ENCODE measurements at places on chromosomes 3 and 15.

GRCh38 chr3:46989146-46989810, 9.8 kb downstream of the NBEAL2 start:
- DNase-seq = no peak

GRCh38 chr3:122014741-122015140, 7.3 kb downstream of the ILDR1 start:
- DNase-seq = no peak

- peak; percentile 88 for DNase-seq
Measured at GRCh38 chr3:57803647-57804081, 47.6 kb downstream of the SLMAP start.

DNA sequence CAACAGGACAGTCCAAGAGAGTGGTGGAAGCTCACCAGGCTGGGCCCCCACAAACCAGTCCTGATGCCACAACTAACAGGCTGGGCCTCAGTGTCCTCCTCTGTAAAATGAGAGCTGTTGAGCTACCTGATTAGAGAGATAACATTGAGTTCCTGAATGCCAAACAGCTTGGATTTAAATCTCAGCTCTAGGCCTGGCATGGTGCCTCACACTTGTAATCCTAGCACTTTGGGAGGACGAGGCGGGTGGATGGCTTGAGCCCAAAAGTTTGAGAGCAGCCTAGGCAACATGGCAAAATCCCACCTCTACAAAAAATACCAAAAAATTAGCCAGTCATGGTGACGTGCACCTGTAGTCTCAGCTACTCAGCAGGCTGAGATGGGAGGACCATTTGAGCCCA, 20.1 kb upstream of the TMCC1 start:
- DNase-seq = no peak

GRCh38 chr3:177928172-177928873, 607.9 kb upstream of the KCNMB2 start:
- DNase-seq = peak; percentile 56

GRCh38 chr15:38672273-38672672, 107.7 kb upstream of the RASGRP1 start:
- DNase-seq = no peak

- no peak for DNase-seq
Measured at GRCh38 chr15:87080547-87080946, 1000.9 kb downstream of the AGBL1 start.

DNA sequence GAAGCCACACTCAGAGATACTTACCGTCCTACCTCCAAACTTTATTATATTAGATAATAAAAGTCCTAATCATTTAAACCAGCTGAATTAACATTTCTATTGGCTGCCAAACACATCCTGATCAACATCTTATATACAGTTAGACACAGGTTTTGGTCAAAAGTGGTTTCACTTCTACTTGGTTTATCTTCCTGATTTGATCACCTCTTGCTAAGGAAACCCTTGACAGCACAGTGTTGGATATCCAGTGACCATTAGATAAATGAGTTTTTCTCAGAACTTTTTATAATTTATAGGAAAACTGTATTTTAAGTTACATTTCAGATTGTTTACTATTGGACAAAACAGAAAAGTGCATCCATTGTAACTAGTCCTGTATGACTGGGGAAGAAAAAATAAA, 198.4 kb upstream of the NR2F2 start:
- no peak for DNase-seq

- no peak for DNase-seq
Measured at GRCh38 chr3:132290833-132291232, 26.4 kb upstream of the ACP3 start.

DNA sequence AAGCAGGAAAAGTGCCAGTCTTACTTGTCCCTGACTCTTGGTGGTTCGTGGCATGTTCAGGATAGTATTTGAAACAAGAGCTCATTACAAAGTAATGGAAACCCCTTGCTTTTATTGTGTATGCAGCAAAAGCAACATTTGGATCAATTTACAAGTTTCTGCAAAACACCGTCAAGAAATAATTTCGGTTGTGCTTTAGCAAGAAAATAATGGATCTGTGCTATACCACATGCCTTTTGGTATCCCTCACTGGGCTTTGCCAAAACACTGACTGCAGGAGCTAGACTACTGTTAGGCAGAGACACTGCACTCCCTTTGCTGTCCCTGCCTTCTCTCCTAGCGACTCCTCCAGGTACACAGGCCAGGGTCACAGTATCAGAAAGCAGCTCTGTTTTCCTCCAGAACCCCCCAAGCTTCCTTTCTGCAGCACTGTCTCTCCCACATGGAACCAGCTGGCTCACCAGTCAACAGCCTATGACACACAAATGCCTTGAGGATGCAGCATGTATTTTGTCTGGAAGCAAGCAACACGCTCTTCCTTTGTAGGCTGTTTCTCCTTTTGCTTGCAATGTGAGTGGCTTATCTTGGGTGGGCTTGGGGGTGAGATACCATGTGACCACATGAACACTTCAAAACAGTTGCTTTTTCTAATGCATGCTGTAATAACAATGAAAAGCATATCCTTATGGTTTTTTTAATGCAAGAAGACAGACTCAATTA, 111.4 kb downstream of the PGPEP1L start:
- DNase-seq = peak; percentile 76

DNA sequence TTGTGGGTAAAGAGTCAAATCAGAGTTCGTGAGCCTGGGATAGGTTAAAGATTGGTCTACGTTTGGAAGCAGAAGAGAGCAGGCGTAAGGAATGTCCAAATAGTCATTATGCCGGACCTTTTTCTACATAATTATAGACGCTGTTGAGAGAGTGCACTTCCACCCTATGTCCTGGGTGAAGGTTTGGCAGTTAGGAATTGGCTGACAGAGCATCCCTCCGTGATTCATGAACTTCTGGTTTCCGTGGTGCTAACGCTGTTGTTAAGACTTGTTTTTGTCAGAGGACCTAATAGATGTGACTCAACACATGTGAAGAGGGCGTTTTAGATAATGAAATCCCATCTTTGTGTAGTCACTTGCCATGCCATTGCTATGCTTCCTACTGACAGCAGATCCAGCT, 1.1 kb downstream of the EAF1 start:
- DNase-seq = peak; percentile 21

- DNase-seq = no peak
Measured at GRCh38 chr3:151879679-151880415, 6.4 kb downstream of the SUCNR1 start.

DNA sequence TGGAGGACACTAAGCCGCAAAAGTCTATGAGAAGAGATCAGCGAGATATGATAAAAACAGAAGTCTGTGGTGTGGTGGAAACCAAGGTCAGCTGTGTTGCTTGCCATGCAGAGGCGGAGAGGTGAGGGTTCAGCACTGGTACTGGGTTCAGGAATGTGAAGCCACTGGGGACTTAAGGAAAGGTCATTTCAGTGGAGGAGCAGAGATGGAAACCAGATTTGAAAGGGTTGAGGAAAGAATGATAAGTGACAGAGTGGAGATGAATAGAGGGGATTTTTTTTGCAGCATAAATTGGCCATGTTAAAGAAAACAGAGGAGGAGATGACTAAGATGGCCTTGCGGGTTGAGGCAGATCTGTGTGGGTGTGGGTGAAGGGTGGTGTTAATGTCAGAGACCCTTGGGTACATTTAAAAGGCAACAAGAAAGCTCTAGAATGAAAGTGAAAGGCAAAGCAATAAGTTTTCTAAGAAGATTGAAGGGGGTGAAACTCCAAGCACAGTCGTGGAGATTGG, 265.5 kb downstream of the ADAMTSL3 start:
- no peak for DNase-seq

- DNase-seq = peak; percentile 89
Measured at GRCh38 chr3:8954938-8955763, 8.1 kb downstream of the RAD18 start.

DNA sequence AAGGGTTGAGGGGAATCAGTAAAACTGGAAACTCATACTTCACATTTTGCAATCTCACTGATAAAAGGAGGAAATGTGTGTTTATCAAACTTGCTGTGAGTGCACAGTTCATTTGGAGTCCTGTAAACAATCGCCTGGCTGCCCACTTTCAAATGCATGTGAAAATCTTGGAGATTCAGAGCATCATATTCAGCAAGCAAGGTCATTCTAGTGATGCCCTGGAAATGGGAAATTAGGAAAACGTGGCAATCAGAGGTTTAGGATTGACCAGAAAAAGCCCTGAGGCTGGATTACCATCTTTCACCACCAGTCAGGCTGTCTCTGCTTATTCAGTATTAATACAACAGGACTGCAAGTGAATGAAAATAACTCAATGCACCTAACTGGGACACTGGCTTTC, 23.9 kb downstream of the DPH6 start:
- no peak for DNase-seq

- DNase-seq = no peak
Measured at GRCh38 chr3:185741586-185741985, 83.3 kb downstream of the IGF2BP2 start.

DNA sequence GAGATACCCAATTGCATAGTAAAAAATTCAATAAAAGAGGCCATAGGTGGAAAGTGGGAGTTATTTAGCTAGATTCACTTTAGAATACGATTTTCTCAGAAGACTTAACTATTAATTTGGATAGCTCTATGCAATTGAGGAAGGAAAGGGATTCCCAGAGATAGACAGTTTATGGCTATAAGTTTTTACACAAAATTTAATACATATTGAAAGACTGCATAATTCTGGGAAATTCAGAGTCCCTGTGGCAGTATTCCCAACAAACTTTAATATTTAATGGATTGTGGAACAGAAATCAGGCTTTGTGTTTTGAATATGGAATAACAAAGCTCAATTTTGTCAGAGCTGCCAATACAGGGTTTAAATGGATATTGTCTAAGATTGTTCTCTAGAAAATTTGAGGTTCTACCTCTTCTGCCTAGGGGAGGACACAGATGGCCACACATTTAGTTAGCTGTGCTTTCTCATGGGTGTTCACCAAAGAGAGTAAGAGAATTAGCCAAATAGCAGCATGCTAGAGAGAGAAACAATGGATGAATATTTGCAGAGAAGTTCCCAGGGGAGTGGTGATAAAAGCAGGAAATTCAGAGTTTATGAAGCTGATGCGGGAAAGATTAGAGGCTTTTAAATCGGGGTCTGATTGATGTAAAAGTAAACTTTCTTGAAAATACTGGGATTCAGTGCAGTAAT, 8.5 kb downstream of the ISL2 start:
- no peak for DNase-seq

DNA sequence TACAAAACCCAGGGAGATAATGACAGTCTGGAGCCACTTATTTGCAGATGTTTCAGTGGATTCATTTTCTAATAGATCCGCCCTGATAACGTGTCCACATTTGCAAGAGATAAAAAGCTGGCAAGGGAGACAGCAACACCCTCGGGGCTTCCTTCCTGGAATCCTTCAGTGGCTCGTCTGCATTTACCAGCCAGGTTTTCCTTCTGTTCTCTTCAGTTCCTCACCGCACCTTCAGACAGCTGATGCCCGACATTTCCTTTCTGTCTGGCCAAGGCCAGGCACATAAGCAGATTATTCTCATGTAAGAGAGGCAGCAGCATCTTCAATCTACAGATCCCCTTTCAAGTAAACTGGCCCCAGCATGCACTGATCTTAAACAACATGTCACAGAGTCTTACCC, 56.2 kb upstream of the SPATA12 start:
- DNase-seq = no peak

DNA sequence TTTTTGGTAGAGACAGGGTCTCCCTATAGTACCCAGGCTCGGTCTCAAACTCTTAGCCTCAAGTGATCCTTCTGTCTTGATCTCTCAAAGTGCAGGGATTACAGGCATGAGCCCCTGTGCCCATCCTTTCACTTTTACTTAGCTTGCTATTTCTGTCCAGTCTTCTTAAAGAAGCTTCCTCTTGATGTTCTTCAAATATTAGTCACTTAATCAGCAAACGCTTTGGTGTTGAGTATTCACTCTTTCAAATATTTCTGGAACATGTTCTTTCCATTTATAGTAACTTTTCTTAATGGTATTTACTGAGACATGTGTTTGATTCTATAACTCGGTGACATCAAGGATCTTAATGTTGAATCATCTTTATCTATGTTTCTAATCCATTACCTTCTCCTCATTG, 122.1 kb downstream of the CNTN6 start:
- DNase-seq = peak; percentile 91

DNA sequence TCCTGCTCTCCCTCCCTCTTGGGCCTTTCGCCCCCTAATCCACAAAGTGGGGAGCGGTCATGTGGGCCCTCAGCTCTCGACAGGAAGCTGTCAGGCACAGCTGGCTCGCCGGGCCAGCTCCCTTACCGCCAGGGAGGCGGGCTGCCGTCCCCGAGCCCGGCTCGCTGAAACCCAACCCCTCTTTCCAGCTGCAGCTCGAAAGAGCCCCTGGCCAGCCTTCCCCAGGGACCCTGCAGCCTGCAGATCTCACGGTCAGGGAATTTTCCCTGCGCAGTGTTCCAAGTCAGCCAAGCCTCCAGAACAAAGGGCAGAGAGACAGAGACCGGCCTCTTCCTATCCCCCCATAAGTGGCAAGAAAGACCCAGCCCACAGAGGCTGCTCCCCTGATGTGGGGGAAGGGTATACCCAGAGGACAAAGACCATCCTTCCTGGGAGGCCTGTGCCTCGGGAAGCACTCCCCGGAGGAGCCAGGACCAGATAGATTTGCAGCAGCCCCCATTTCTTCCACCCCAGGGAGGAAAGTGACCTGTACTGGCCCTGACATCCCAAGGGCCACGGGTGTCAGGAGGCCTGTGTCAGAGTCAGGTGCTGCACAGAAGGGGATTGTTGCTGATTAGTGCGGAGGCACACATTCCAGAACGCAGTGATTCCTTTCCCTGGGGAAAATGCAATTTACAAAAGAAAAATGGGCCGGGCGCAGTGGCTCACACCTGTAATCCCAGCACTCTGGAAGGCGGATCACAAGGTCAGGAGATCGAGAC, 32.6 kb downstream of the MAGEF1 start:
- peak; percentile 69 for DNase-seq

GRCh38 chr3:25901796-25902195, 111.9 kb downstream of the OXSM start:
- no peak for DNase-seq

GRCh38 chr3:20352546-20353179, 166.7 kb upstream of the SGO1 start:
- no peak for DNase-seq

- peak; percentile 71 for DNase-seq
Measured at GRCh38 chr3:37492977-37493471, 318.6 kb upstream of the LRRFIP2 start.

DNA sequence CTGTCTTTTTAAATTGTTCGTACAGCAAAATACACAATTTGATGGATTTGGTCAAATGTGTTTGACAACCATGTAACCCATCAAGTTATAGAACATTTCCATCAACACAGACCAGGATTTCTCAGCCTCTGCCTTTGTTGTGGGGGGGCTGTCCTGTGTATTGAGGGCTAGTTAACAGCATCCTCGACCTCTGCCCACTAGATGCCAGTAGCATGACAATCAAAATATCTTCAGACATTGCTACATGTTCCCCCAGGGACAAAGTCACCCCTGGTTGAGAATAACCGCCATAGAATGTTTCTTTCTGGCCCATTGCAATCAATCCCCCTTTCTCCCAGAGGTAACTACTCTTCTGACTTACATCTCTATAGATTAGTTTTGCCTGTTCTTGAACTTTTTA, 310.1 kb upstream of the RGMA start:
- DNase-seq = no peak

DNA sequence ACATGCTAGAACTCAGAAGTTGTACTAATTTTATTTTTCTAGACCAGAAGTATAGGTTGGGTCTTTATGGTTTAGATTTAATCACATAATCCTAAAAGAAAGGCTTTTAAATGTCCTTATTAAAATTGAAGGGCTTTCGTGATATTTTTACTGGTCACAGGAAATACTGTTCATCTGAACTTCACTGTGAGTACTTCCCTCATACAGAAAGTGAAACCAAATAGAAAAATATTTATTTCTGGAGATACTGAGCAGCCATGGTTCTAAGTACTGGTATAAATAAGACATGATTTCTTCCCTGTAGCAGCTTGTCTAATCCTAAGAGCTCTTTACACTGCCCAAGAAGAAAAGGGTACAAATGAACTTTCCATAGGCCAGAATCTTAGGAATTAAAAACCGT, 2.0 kb downstream of the SNRK start:
- peak; percentile 12 for DNase-seq

All from fibroblast of skin of scalp (primary cell).